EH (cell line): ENCODE measurements at places on chromosomes 6 and 20.

DNA sequence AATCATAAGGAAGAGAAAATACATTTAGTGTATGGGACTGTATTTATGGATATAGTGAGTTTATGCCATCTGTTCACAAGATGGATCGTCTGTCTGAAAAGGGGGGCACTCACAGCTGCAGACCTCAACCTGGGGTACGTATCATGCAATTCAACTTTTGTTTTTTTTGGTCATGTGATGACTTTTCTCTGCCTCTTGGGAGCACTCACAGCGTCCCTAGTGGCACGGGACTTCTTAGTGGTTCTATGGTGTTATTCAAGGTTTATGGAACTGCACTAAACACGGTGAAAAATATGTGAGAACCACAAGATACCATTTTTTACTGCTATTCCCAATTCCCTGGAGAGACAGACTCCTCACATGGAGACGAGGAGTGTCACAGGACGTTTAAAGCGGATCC is 60.4 kb upstream of the MPC1 start:
- DNase-seq, result no peak

- no peak for DNase-seq
Measured at GRCh38 chr20:61718361-61719005, 347.2 kb downstream of the TAF4 start.

DNA sequence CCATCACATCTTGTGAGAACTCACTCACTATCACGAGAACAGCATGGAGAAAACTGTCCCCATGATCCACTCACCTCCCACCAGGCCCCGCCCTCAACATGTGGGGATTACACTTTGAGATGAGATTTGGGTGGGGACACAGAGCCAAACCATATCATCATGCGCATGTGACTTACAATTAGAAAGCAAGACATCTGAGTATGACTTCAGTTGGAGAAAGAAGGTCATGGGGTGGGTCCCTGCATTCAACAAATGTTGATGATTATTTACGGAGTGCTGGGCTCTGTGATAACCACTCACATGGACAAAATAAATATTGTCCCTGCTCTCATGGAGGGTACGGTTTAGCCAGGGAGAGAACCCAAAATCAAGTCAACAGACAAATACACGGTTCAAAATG is 37.9 kb downstream of the VSTM2L start:
- no peak for DNase-seq

- DNase-seq, result no peak
Measured at GRCh38 chr6:27892649-27893058, 19.5 kb downstream of the OR2B2 start.

- DNase-seq, result no peak
Measured at GRCh38 chr20:60680554-60680953, 571.5 kb upstream of the CDH4 start.

DNA sequence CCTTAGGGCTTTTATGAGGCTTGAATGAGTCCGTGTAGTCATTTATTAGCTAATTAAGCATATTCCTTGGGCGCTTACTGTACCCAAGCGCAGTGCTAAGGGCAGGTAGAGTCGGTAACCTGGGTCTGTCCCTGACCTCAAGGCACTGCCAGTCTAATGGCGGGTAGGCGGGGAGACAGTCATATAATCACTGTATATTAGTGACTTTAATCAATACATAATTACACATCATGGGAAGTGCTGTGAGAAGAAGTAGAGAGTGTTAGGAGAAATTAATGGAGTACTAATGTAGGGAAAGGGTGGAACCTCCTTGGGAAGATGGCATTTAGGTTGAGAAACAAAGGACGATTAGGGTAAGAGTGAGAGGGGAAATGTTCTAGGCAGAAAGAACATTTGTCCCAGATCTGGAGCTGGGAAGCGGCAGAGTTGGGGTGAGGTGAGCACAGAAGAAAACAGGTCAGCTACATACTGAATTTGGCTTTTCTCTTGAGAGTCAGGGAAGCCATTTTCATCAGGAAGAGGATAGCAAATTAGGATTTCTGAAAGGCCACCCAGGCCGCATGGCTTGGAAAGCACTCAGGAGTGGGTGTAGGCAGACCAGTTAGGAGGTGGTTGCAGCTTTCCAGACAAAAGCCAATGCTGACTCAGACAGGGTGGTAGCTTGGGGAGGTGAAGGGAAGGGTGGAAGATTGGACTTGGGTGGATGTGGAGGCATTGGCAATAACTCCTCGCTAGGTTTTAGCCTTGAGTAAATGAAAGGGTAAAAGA is 954 bp upstream of the BLCAP start:
- DNase-seq, result no peak

- DNase-seq, result no peak
Measured at GRCh38 chr6:12627053-12627452, 89.5 kb upstream of the PHACTR1 start.

- peak; percentile 43 for DNase-seq
Measured at GRCh38 chr6:53066874-53067706, 1.9 kb downstream of the FBXO9 start.

GRCh38 chr6:138817799-138818198 is 21.9 kb downstream of the ECT2L start:
- peak; percentile 91 for DNase-seq

DNA sequence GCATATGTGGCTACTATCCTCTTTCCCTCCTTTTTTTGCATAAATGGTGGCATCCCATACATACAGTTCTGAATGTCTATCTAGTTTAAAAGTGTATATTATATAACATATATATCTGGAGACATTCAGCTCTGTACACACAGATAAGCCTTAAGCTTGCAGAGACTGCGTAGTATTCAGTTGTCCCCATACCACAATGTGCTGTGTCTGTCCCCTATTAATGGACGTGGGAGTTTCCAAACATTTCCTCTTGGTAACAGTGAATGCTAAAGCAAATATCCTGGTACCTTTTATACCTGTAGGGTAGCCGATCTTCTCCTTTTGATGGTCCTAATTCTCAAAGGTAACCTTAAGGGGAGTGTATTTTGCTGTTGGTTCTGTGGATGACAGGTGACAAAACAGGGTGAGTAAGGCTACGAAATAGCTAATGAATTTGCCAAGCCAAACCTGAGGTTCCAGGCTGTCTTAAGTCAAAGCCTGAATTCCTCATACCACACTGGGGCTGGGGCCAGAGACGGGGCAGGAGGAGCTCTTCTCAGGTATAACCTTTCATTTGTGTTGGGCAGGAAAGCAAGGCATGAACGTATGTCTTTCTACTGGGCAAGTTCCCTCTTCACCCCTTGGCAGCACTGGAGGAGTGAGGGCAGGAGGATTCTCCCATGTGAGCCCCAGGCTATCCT is 7.8 kb upstream of the C2 start:
- DNase-seq, result no peak

- peak; percentile 90 for DNase-seq
Measured at GRCh38 chr6:31729979-31730630, 1.0 kb upstream of the DDAH2 start.

DNA sequence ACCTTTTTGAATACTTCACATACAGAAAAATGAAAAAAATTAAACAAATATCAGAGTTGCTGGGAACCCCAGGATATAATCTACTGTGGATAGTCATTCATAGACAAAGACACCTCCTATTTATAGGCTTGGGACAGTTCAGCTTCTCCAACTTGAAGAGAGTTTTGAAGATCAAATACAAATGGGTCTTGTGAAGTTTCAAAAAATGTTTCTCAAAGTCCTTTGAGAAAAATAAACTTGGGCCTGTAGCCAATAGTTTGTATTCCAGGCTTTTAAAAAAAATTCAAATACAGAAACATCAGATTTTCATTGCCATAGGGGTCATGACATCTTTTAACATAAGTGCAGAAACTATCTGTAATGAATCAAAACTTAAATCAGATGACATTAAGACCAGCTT is 334.8 kb downstream of the LAMA2 start:
- DNase-seq, result no peak

GRCh38 chr6:3176562-3177355 is 19.4 kb upstream of the TUBB2A start:
- DNase-seq, result peak; percentile 90

DNA sequence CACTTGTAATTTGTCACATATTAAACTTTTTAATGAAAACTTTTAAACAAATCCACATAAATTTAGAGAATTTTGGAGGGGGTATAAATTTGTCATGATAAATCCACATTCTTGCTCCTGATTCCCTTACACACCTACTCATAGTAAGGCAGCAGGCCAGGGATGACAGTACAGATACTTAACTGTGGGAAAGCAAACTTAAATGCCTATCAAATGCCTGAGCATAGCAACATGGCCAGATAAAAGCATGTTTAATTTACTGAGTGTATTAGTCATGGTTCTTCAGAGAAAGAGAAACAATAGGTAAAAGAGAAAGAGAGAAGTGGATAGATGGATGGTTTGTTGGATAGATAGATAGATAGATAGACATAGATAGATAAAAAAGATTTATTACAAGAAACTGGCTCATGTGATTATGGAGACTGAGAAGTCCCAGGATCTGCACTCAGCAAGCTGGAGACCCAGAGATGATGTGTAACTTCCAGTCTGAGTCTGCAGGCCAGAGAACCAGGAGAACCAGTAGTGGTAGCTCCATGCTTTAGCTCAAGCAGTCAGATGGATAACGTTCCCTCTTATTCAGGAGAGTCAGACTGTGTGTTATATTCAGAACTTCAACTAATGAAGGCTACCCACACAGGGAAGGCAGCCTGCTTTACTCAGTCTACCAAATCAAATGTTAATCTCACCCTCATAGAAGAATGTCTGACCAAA is 15.9 kb upstream of the ADGRF1 start:
- DNase-seq, result peak; percentile 58

GRCh38 chr6:128516514-128516898 is 3.9 kb downstream of the PTPRK start:
- DNase-seq, result no peak

DNA sequence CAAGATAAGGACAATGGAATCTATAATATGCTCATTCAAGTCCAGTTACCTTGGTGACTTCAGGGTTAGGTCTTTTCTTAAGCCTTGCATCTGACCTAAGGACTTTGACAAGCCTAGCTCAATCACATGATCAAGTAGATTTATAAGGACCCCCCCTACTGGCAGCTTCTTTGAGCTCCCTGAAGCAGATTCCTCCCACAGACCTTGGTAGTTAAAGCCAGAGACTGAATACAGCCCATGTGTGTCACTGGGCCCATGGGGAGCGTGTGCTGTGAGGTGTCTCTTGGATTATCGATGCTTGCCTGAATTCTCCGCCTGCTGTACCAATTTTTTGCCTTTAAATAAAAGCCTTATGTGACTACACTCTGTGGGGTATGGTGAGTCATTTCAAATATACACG is 372.7 kb upstream of the RGS17 start:
- DNase-seq, result no peak

DNA sequence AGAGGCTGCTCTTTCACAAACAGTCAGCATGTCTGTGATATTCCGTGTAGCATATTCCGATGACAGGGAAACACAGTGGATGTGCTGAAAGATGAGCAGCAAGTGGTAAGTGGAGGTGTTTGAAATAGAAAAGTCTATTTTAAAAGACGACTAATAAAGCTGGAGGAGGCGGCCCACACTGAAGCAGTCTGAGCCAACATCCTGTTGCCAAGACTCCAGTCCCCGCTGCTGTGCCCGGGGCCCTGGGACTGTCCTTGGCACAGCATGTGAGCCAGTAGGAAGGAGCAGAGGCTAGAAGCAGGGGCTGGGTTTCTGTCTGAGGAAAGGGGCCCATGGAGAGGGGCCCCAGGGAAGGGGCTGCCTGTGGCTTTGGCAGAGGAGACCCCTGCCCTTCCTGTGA is 351.5 kb upstream of the CHD6 start:
- no peak for DNase-seq

DNA sequence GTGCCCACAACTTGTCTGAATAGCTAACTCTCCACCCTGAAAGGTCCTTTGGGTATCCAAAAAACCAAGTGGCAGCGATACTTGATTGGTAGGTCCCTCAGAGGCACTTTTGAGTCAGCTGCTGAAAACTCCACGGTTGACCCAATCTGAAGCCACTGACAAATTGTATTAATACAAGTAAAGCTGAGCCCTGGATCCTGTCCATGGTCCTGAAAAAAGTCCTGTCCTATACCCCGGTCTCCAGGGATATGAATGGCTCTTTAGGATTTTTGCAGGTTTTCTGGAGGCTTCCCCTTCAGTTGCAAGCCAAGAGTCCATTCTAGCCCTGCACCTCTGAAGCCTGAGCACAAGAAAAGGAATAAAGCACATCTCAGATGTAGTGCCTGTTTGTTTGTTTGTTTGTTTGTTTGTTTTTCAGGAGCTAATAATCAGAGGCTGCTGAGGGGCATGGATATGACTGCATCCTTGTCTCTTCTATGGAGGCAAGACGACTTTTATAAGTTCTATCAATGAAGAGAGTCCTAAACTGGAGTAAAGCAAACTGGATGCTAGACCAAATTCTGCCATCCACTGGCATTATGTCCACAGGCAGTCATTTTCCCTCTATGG is 1.7 kb upstream of the SLC12A5 start:
- peak; percentile 72 for DNase-seq

- no peak for DNase-seq
Measured at GRCh38 chr6:144394210-144394609, 109.1 kb downstream of the UTRN start.

- DNase-seq, result peak; percentile 32
Measured at GRCh38 chr6:11622156-11622555, 84.6 kb downstream of the TMEM170B start.

DNA sequence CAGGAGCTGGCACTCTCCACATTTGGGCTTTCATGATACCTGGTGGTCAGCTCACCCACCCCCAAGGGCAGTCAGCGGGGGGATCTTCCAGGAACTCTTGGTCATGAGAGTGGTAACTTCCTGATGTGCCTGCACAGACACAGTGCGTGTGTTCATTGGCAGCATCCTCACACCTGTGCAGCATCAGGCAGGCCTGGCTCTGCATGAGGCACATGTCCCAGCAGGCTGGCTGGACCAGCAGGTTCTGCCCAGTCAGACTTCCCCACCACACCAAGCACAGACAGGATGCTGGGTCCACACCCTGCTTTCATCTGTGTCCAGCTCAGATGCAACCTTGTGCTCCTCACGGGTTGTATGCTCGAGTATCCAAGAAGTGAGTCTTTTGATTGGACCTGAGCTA is 15.7 kb upstream of the UNC93A start:
- no peak for DNase-seq

- peak; percentile 97 for DNase-seq
Measured at GRCh38 chr6:16769131-16769985, 8.1 kb upstream of the ATXN1 start.

GRCh38 chr6:157235600-157236039 is 87.7 kb downstream of the TMEM242 start:
- DNase-seq, result peak; percentile 65

DNA sequence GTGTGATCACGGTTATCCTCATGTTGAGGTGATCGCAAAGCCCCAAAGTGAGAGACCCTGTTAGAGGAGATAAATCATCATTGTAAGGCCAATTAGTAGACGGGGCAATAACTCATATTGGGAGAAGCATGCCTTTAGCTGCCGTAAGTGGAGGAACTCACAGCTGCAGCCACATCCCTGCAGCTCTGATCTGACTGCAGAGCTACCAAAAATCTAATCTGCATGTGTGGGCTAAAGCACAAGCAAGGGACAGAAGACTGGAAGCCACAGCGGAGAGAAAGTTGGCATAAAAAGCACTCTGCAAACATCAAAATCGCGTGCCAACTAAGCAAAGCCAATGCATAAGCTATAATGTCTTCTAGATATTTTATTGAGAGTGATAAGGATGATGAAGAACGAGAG is 79.8 kb downstream of the TBC1D7 start:
- DNase-seq, result no peak
